ENCODE measurements at places on chromosomes 2 and 18.
A peak's percentile ranks its signal among the peaks of the same experiment; 100 is the strongest.

DNA sequence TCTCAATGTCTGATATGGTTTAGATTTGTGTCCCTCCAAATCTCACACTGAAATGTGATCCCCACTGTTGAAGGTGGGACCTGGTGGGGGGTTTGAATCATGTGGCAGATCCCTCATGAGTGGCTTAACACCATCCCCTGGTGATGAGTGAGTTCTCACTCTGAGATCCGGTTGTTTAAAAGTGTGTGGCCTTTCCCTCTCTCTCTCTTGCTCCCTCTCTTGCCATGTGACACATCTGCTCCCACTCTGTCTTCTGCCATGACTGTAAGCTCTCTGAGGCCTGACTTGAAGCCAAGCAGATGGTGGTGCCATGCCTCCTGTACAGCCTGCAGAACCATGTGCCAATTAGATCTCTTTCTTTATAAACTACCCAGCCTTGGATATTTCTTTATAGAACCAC, 108.8 kb downstream of the RBMS1 start:
- DNase-seq = no peak

- no peak for DNase-seq
Measured at GRCh38 chr2:129164220-129164949, 815.1 kb upstream of the RAB6C start.

GRCh38 chr2:177670791-177671535, 278.4 kb downstream of the AGPS start:
- DNase-seq = no peak

GRCh38 chr2:217065012-217065290, 205.1 kb upstream of the TNP1 start:
- DNase-seq = no peak

- no peak for DNase-seq
Measured at GRCh38 chr2:37005118-37005868, 39.0 kb upstream of the STRN start.

GRCh38 chr2:70626254-70626990, 72.8 kb upstream of the TGFA start:
- no peak for DNase-seq

DNA sequence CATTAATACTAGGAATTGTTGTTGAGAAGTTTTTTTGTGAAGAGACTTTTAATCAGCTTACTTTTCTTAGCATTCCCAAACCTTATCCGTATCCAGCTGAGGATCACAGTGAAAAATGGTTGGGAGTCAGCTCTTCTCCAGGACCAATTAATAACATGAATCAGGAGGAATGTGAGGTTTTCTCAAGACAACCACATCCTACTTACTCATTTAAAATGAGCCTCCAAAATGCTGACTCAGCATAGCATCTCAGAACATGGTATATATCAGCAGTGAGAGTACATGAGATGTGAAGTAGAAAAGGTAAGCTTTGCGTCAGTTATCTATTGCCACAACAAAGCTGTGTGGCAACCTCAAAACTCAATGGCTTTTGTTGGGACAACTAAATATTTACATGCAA, 140.3 kb downstream of the NRP2 start:
- peak; percentile 46 for DNase-seq

GRCh38 chr2:6362671-6363450, 502.8 kb downstream of the CMPK2 start:
- no peak for DNase-seq

GRCh38 chr18:57586251-57587049, at the start of gene FECH:
Gene FECH, minus strand, starts transcription at chr18:57586702. Its CDS starts 82 bp downstream, at chr18:57586620.
- DNase-seq = peak; percentile 10

DNA sequence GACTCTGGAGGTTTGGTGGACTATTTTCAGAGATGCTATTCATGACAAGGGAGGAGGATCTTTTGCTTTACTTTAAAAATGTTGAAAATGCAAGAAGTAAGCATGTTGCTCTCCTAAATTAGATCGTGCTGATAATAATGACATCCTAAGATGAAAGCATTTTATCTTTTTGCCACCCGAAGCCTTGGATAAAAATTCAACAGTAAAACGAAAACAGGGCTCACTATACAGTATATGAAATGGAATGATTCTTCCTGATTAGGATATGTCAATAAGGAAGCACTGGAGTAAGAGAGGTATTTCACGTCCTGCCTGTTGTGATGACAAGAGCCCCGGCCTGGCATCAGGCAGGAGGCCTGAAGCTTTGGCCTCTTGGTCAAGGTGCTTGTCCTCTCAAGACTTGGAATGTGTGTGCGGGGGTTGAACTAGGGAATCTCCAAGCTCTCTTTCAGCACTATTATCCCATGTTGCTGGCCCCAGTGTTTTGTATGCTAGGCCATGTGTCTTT, 306.0 kb downstream of the MTX2 start:
- no peak for DNase-seq

GRCh38 chr2:24329700-24330099, 30.6 kb downstream of the ITSN2 start:
- DNase-seq = no peak

DNA sequence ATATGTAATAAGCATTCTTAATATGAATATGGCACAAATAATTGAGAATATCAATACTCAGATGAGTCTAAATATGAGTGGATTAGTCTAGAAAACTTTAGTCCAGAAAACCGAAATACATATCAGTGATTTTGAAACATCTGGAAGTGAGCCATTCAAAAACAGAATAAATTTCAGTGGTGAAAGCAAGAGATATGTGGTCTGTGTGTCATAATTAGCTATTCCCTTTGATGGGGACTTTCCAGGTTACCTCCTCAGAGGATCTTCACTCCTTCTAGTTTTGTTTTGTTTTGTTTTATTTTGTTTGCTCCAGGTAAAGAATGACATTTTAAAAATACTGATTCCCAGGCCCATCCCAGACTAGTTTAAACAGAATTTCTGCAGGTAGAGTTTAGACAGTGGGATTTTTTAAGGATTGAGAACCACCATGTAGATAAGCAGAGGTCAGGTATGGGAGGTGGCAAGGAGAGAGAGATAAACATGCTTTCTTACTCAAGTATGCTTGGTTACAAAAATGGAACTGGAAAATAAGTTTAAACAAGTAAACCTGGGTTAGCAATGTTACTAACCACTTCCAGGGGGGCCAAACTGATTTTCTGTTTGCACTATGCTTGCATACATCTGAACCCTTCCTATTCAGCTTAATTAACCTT, 70.7 kb downstream of the NABP1 start:
- DNase-seq = no peak

- DNase-seq = no peak
Measured at GRCh38 chr2:196902828-196903227, 23.7 kb downstream of the PGAP1 start.

DNA sequence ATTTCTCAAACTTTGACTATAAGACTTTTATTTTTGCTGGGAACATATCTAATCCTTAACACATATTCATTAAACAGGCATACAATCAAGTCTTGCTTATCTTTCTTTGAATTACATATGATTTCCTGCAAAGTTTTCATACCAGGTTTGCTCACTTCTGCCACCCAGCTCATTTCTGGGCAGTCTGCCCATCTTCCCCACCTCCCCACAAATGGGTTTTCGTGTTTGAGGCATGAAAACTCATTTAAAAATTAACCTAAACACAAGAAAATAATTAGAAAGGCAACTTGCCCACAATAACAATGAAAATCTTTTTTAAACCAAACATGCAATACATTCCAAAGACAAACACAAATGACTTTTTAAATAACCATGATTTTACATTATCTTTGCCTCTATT, 3.4 kb downstream of the CHST9 start:
- DNase-seq = no peak

- no peak for DNase-seq
Measured at GRCh38 chr2:172082105-172082943, 3.0 kb upstream of the DLX1 start.

DNA sequence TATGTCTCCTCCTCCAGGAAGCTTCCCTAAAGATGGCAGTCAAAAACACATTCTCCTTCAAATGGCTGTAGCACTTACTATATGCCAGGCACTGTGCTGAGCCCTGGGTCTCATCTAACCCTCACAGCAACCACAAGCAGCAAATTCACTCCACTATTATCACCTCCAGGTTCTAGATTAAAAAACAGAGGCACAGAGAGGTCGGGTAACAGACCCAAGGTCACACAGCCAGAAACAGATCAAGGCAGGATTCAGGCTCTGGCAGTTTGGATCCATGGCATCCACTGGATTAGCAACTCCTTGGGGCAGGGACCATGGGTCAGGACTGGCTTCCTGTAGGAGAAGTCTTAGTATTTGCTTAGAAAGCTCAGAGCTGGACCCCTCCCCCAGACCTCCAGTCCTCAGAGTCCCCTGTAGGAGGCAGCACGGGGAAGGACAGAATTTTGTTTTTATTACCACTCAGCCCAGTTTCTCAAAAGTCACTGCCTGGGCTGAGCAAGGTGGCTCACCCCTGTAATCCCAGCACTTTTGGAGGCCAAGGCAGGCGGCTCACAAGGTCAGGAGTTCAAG, 34.4 kb downstream of the ZFP36L2 start:
- DNase-seq = no peak

GRCh38 chr2:236113948-236114347, 54.2 kb downstream of the GBX2 start:
- DNase-seq = no peak

GRCh38 chr2:46252891-46253659, 44.1 kb upstream of the EPAS1 start:
- DNase-seq = no peak

DNA sequence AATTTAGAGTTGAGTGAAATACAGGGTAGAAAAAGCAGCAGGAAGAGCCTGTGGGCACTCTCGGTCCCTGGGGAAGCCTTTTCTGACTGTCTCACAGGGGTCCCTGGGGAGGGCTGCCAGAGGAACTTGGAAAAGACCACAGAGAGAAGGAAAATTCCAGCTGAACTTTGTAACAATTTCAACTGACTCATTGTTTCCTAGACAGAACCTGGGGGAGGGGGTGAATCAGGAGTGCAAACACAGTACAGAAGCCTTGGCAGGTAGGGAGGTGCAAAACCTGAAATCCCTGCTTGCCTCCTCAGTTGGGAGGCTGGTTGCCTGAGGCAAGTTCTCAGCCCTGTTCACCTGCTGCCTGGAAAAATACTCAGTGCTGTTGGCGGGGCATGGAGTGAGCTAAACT, 106.8 kb downstream of the GRB14 start:
- no peak for DNase-seq

GRCh38 chr2:42858140-42859005, 66.0 kb upstream of the HAAO start:
- DNase-seq = no peak

DNA sequence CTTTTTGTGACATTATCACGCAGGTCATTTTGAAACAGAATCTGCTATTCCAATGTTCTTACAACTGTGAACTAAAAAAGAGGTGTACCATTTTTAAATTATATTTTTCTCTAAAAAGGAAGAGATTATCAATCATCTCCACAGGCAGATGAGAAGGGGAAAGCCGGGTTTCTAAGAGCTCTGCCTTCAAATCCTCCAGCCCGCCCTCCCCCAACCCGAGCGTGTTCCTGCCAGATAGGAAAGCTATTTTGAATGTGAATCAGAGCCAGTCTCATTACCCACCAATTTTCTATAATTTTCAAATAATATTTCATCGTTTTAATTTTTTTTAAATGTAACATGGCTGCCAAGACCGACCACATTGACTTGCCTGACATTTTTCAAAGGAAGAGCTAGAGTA, 65.9 kb downstream of the KCNF1 start:
- DNase-seq = no peak

DNA sequence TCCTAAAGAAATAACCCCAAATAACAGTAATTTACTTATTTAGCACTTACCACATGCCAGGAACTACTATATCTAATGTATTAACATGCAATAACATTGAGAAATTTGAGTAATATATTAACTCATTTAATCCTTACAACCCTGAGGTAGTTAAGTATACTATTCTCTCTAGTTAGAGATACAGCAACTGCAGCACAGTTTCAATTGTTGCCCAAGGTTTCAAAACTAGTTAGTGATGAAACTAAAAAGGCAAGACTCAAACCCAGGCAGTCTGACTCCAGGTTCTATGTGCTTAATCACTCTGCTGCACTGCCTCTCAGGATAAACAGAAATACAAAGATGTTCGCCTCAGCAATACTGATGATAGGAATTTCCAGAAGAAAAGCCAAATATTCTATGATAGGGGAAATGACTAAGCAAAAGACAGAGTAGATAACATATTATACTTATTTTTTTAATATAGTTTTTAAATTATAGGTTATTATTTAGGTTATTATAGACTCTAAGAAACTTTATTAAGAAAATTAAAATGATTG, 88.0 kb downstream of the SS18 start:
- DNase-seq = no peak

All from AG09309 (cell line).